Stimulated activated CD4-positive, alpha-beta T cell treated with anti-CD3 and anti-CD28 coated beads, Interleukin-4, amount 100 ng/mL, for 4 hours (primary cell): ENCODE measurements at places on chromosomes 6 and 20.

DNA sequence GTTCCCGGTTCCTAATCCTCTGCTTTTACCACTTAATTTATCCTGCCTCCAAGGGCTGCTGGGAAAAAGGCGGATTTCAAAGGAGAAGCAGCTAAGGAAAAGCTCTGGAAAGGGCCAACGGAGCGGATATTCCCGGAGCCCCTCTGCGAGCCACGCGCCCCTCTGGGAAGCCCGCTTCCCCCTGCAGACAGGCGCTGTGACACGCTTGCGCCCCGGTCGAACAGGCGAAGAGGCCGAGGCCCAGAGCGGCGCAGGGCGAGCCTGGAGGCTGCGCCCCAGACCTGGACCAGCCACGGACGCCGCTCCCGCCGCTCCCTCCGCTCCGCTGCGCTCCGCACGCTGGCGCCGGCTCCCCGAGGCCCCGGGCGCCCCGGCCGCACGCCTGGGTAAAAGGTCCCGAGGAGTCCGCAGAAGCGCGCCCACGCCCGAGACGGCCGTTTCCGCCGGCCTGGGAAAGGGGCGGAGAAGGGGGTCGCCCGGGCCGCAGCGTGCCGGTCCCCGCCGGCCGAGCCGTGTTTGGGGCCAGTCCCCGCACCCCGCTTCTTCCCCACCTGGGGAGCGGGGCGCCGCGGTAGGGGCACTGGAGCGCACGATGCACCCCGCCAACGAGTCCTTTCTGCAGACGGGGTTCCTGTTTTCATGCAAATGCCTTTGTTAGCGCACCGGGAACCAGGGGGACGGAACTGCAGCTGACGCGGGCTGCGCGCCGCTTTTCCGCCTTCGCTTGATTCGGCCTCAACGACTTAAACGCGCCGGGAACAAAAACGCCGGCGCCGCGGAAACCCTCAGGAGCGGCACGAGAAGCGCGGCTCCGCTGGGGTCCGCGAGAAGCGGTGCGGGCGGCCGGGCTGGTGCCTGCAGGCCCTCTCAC is 91.9 kb upstream of the SIRPA start:
- DNase-seq, result no peak

- peak; percentile 22 for DNase-seq
Observed at GRCh38 chr6:293193-294174, 1.2 kb downstream of the DUSP22 start.

GRCh38 chr6:15893556-15894253 is 230.9 kb upstream of the DTNBP1 start:
- no peak for DNase-seq

DNA sequence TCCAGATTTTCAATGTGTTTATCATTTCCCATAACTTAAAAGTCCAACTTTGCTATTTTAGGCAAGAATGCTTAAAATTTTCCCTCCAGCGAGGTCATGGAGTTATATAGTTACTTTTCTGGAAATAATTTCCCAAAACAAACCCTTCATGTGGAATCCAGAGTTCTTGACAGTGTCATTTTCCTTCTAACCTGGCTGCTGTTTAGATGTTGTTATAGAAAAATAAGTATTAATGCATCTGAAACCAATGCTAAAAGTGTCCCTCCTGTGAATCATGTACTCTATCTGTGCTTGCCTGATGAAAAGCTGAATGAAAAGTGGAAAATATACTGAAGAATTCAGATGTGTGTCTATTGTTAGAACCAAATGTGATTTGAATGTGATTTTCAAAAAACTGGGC is 245.3 kb upstream of the HSF2 start:
- DNase-seq, result no peak

DNA sequence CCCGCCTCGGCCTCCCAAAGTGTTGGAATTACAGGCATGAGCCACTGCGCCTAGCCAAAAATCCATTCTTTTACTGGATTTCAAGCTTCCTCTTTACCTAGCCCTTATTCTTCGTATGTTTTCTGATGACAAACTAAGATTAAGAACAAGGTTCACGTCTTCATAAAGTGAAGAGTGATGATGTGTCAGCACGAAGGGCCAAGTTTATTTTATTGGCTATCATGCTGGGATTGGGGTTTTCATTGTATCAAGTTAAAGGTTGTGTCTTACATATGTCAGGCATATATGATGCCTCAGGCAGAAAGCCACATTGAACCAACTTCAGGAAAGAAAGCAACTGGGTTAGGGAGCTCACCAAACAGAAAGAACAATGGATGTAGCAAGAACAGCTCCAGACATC is 19.7 kb upstream of the SLC17A3 start:
- no peak for DNase-seq
